Lower leg skin (tissue), 4 donors: ENCODE measurements at places on chromosomes 5 and 9.

GRCh38 chr9:22037954-22038690, 29.0 kb upstream of the CDKN2B start:
- DNase-seq, result no peak

GRCh38 chr5:91228188-91228587, 154.9 kb downstream of the ARRDC3 start:
- DNase-seq, result no peak

DNA sequence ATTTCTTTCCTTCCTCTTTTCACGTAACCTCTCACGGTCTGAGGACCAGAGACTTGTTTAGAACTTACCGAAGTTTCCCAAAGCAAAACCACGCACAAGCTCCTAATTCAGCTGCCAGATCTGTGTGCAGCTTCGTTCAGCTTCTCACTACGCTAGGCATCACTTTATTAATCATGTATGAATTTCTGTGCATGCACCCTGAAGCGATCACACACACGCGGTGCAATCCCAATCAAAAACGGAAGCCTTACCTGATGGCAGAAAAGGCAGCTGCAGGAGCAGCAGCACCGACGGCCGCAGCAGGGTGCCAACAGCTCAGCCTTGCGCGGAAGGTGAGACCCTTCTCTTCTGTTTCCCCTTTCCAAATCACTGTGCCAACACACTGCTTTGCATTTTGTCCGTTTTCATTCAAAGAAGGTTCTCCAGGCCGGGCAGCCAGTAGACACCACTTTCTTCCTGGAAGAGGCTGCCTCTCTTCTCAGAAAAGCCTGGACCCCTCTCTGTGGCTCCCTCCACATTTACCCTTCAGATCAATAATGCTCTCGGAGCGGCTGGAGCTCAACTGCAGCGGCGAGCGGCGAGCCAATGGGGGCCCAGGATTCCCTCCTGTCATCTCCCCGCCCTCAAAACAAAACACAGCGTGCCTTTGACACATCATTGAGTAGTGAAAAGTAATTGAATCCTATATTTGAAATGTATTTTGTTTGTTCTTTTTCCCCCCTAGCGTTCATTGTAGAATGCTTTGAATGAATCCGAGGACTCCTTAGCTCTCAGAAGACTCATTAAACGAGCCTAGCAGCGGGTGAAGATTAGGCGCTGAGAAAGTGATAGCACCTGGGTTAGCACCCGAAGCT, at the start of gene CDH12:
Gene CDH12 (minus strand): TSS at position 538 of the 854 bp plus-strand sequence.
- DNase-seq, result peak; percentile 78

GRCh38 chr9:108645520-108645919, 210.3 kb downstream of the ACTL7B start:
- no peak for DNase-seq

DNA sequence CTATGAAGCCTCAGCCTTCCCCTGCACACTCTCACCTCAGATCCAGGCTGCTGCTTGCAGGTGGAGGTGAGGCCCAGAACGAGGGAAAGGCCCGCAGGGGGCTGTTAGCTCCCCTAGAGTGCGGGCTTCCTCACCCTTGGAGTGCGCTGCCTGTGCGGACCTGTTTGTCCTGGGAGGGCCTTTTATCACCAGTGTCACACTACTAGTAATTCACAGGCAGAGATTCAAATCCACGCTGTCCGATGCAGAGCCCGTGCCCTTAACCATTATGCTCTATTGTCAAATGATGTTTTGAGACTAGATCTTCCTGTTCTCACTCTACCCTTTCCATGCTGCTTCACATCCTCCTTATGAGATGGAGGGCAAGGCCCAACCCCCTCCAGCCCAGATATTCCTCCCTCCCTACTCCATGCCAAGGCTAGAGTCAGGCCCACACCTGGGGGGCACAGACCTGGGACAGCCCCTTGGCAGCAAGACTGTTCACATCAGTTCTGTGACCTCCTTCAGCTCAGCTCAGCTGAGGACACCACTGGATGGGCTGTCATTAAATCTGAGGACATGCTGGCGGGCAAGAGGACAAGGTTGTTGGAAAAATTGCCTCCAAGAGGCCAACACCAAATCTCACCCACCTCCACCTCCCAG, 112.8 kb upstream of the SPOCK1 start:
- DNase-seq, result no peak

DNA sequence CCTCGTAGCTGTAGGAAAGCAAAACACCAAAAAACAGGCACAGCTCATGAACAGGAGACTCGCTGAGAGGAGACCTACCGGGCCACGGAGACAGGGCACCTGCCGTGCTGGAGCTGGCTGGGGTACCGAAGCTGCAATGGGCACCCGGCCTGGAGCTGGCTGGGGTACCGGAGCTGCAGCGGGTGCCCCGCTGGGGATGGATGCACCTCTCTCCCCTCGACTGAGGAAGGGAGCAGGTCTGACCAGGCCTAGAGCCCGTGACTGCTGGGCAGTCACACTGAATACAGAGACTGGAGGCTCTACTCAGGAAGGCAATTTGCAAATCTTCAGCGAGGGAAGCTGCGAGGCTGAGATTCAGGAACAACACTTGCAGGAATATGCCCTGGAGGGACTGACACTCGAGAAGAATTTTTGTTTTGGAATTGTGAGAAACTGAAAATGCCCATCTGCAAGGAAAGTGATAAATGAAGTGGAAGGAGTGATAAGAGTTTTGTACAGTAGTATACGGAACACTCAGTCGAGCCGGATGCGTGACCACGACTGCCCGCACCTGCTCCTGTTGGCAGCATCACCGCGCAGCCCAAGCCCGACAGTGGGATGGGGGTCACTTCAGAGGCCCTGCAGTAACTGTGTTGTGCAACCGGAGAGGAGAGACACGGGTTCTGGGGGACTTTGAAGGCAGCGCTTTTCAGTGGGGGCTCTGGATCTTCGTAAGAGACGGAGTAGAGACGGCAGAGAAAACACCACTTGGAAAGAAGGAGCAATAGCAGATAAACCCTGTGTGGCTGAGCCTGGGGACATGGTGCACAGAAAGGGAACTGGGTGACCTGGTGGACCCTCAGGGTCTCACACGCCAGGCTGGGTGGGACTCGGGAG, 27.9 kb upstream of the LPCAT1 start:
- DNase-seq, result no peak

DNA sequence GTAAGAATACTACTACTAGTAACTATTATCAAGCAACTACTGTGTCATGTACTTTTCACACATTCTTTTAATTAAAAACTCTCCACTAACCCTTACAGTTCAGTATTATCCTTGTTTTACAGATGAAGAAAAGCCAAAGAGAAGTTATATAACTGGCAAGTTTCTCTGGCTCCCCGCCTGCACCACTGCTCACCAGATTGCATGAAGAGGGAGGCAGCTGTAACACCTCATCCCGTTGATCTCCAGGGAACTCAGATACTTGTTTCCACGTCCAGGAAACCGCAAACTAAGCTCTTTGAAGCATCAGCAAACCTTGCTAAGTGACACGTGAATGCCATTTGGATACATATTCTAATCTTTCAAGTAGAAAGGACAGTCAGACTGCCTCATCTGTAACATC, 70.3 kb downstream of the RIGI start:
- no peak for DNase-seq

GRCh38 chr9:90142580-90142979, 500.0 kb downstream of the DIRAS2 start:
- DNase-seq, result no peak

- no peak for DNase-seq
Measured at GRCh38 chr5:116626945-116627679, 52.5 kb upstream of the SEMA6A start.

GRCh38 chr5:127969651-127970050, 113.9 kb upstream of the SLC12A2 start:
- DNase-seq, result no peak

DNA sequence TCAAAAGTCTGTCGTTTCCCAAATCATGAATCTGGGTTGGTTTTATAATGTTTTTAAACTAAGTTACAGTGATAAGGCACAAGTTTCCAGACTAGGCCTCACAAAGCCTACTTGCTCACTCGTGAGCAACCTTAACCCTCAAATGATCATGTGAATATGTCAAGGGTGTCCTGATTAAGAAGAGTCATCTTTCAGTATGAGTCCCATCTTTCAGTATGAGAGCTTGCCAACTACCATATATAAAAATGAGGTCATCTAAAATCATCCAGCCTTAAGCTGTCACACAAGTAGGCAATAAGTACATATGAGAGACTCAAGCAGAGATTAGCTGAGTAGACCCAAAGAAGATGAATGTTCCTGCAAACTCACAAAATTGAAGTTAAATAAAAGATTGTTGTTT, 668.4 kb upstream of the FAM174A start:
- no peak for DNase-seq

GRCh38 chr5:64108674-64109073, 57.0 kb upstream of the RNF180 start:
- no peak for DNase-seq

GRCh38 chr5:67004730-67005350, 191.8 kb downstream of the CD180 start:
- no peak for DNase-seq

DNA sequence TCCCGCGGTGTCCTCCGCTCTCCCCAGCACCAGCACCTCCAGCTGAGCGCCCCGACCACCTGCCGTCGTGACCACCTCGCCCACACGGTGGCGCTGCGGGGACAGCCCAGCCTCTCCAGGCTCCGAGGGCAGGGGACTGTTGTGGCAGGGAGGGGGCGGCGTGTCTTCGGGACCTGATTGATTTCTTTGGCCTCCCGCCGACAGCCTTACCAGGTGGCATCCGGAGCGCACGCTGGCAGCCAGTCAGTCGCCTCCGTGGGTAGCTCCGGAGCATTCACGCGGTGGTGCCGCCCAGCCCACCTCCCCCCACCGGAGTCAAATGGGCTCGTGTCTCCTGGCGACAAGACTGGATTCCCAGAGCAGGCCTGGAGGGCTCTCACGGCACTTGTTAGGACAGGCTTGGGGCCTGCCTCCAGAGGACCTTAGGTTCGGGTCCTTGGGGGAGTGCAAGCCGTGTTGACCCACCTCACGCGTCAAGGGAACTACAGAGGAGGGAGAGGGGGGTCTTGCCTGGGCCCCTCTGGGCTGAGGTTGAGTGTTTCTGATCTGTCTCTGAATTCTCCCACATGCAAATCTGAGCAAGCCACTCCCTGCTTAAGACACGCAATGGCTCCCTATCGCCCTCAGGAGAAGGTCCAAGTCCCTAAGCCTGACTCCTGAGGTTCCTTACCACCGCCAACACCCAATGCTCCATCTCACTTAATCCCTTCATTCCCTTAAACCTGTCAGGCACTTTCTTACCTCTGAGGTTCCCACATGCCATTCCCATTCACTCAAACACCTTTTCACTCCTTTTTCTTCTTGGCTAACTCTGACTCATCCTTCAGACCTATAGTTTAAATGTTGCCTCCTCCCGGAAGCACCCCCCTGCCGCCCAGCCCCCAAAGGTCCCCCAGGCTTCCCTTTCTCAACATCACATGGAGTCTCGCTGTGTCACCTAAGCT, 51.2 kb upstream of the GGTA1 start:
- peak; percentile 97 for DNase-seq

DNA sequence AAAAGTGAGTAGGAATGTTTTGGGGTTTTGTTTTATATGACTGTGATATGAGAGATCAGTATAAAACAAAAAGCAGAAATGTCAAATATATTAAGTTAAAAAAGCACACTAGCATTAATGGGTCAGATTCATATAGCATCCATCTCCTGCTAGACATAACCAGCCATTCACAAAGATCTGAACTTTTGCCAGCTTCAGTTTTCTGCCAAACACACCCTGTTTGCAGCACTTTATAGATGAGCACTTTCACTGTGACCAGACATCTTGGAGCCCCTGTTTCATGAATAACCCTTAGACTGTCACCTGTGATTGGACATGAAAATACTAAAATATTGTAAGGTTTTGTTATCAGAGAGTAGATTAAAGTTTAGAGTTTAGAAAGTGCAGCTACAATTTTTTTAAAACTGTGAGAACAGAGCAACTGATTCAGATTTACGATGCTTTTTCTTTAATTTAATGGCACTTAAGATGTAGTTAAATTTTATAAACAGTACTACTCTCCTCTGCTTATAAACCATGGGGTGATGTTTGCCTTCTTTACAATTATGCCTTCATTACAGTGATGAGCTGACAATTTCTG, 142.6 kb downstream of the KCTD16 start:
- no peak for DNase-seq

GRCh38 chr5:65625743-65626142, 916 bp downstream of the SHLD3 start:
- DNase-seq, result no peak

DNA sequence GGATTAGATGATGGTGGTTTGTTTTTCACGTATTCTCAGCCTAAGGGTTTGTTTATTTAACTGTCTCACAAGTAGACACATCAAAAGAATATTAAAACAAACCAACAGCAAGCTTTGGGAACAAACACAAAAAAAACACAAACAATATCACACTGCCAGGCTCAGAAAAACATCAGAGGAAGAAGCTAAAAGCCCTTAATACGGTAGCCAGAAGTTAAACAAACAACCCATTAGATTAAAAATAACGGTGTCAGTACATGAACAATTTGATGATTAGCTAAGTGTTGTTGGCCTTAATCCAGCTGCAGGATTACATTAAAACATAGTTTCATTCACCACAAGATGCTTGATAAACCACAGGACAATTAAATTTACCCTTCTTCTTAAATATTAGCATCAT, 15.9 kb upstream of the DMRT2 start:
- no peak for DNase-seq

- no peak for DNase-seq
Measured at GRCh38 chr5:40775846-40776657, 20.3 kb upstream of the TTC33 start.

DNA sequence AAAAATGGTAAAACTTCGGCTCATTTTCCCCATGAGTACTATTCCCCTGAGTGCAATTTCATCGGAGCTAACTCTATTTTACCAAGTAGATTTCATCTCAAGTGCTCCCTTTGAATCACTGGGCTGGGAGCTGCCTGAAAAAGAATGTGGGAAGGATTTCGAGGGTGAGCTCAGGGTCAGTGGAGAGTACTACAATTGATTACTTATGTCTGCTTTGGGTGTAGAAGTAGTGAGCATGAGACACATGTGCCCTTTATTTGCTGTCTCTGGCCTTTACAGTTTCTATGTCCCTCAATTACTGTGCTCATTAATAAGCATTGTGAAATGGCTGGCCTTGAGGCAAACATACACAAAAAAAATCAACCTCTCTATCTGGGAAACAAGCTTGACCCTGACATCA, 172.7 kb upstream of the RFX3 start:
- DNase-seq, result no peak

GRCh38 chr9:128123451-128124080, 4.0 kb downstream of the PTGES2 start:
- no peak for DNase-seq
